ENCODE measurements at places on chromosomes 7 and 10.

DNA sequence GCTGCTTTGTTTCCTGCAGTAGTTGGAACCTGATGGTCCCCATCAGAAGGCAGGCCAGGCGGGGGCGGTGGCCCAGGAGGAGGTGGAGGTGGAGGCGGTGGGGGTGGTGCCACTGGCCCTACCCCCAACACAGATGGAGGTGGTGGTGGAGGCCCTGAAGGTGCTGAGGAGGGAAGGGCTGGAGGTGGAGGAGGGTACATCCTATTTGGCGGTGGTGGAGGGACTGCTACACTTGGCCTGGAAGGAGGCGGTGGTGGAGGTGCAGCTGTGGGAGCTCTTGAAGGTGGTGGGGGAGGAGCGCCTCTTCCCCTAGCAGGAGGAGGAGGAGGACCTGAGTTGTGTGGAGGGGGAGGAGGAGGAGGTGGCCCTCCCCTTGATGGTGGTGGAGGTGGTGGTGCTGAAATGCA is 36.8 kb downstream of the LMOD2 start:
- no peak for DNase-seq

GRCh38 chr7:110835849-110836248 is 255.1 kb upstream of the LRRN3 start:
- no peak for DNase-seq

DNA sequence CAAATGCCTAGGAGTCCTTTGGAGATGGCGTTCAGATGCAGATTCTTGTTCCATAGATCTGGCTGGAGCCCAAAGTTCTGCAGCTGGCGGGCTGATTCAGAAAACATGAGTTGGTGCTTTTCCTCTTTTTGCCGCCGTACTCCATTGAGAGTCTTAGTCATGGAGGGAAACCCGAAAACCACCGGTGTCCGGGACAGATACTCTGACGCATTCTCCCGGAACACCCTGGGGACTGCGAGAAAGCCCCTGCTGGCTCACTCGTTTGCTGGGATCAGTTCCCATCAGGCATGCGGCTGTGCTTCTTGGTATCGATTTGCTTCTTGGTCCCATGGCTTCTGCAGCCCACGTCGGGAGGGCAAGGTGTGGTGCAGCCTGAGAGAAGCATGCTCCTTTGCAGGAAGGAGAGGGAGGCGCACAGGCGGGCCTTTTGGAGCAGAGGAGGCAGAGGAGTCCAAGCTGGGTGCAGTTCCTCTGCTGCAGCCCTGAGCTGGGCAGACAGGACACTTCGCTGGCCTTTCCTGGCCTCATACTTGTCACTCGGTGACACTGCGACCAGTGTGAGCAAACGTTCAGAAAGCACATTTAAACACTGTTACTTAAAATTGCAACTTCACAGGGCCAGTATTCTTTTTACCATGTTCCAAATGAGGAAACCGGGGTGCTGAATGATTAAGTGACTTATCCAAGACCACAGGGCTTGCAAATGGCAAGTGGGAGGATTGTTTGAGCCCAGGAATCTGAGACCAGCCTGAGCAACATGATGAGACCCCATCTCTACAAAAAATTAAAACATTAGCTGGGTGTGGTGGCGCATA is 30.6 kb upstream of the PFKFB3 start:
- DNase-seq, result no peak

DNA sequence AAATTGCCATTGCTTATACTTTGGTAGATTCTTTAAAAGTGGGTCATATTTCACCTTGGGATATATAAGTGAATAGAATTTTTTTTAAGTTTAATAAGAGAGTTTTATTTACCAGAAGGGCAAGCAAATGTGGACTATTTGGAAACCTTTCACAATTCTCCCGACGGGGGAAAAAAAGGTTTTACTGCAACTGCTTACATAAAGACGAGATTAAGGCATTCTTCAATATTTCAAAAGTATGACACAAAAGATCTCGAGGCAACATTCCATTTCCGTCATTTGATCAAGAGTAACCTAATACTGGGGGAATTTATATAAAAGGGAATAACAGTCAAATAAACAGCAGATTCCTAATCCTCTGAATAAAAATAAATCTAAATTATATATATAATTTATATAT is 28.5 kb downstream of the HYCC1 start:
- no peak for DNase-seq

DNA sequence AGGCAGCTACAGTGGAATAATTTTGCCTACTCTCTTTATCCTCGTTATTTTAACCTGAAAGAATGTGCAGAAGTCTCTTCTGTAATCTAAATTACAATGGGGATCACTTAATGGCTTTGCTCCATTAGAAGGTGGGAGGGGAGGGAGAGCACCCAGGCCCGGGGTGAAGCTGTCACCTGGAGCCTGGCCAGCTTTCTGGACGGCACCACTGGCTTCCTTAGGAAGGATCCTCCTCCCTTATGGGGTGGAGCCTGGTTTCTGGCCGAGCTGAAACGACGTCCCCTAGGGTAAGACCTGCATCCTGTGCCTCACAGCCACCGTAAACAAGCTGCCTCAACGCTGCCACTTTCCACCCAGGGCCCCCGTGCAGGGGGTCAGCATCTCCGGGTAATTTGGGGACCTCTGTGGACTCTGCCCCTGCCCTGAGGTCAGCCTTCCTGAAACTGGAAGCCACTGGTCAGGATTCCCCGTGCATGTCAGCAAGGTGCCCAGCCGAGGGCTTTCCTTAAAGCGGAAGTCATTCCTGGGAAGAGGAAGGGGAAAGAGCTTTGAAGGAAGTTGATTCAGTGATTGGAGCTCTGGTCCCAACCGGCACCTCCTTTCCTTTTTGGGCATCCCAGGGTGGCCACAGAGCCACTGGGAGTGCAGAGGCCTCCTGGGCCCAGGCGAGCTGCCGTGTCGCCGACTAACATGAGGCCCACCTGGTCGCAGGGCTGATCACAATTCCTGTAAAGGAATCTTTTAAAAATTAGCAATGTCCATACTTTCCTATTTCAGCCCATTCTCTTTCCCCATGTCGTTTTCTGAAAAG is 569.1 kb downstream of the DNAJB6 start:
- DNase-seq, result no peak

Measured in NCI-H1417 treated with DMSO at 0.1 percent for 48 hours (cell line).